ENCODE measurements at places on chromosomes 1 and 21. TPM values are rescaled to one million over a fixed set of nuclear protein-coding genes. Genes with fewer than 3 reads are reported as not detected.

- DNase-seq: no peak
These were observed 22.8 kb downstream of the INSL5 start for GRCh38 chr1:66778266-66778665.

- no peak for DNase-seq
These were observed 43.4 kb downstream of the NUF2 start for GRCh38 chr1:163365186-163365585.

Gene FAM72C
- polyA plus RNA-seq: 1.5 TPM

Gene AKR7A2
- polyA plus RNA-seq: 99.6 TPM

DNA sequence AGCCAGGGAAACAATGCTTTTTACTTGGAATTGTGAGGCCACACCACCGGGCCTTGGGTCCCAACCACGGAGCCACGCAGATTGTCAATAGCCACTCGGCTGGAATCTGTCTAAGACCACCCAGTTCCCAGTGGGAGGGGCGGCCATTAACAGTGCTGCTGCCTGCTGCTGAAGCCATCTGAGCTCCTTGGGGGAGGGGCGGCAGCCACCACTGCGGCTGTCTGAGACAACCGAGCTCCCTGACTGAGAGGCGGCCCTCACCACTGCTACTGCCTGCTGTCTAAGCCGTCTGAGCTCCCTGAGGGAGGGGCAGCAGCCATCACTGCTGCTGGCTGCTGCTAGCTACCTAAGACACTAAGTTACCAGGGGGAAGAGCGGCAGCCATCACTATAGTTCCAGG, 64.3 kb downstream of the DMRTA2 start:
- DNase-seq: no peak

GRCh38 chr1:29569971-29570634, 333.8 kb downstream of the PTPRU start:
- no peak for DNase-seq

DNA sequence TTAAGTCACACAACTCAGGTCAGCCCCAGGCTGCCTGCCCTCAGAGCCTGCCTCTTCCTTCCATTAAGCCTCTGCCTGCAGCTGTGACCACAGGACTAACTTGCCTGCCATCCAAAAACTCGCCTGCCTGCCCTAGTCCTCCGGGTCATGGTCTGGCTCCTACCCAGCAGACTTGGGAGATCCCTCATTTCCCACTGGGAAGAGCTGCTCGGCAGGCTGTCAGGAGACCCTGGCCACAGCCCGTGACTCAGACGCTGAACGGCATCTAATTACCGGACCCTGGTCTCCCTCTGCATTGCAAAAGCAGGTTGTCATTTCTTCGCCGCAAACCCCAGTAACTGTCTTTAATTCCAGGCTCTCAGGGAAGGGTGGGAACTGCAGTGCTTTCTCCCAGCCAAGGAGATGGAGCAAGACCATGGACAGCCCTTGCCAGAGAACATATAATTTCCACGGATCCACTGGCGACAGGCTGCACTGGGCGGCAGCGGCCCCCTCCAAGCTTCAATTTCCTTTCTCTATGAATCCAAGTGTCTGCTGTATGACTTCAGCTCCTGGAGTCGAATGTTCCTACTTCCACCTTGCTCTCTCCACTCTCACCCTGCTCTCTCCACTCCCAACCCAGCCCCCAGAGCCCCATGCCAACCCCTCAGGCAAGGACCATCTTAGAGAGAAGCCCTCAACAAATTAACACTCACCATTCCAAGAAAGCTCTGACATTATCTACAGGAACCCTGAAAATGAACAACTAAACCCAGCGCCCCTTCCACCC, 20.4 kb downstream of the OLFML2B start:
- peak; percentile 77 for DNase-seq

DNA sequence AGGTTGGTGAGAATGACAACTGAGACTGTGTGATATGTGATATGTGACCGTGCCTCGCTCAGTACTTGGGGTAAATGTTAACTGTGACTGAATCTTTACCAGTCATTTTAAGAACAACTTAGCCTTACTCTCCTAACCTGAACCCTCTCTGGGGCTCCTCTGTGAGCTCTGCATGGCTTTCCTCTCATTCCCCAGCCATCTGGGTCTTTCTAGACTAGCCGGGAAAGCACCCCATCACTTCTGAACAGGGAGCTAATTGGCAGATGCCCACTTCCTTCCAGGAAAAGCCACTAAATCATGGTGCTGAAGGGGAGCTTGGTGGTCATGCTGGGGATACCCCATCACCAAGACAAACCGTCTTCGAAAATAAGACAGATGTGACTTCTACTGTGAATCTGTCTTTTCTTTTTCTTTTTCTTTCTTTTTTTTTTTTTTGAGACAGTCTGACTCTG, 16.5 kb upstream of the FOXO6 start:
- no peak for DNase-seq

Measured in sigmoid colon (tissue), 7 donors.